ENCODE measurements at places on chromosomes 3 and 15.

GRCh38 chr3:111070772-111071256, 802 bp upstream of the NECTIN3 start:
- DNase-seq, result no peak

DNA sequence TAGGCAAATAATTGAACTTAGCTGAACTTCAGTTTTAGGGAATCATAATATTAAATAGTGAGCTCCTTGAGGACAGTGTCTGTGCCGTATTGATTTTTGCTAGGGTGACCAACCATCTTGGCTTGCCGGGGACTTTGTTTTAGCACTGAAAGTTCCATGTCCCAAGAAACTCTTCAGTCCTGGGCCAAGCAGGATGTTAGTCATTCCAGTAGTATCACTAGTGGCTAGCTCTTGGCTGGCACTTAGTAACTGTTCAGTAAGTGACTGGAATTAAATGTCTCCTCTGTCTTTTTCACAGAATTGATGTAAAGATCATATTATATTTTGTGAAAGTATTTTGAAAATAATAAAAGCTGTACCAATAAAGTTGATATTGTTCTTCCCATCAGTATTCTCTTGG, 42.3 kb downstream of the RSRC1 start:
- no peak for DNase-seq

- no peak for DNase-seq
Observed at GRCh38 chr3:183044547-183045229, 54.6 kb downstream of the MCCC1 start.

- no peak for DNase-seq
Observed at GRCh38 chr3:192993411-192993810, 75.8 kb upstream of the MB21D2 start.

DNA sequence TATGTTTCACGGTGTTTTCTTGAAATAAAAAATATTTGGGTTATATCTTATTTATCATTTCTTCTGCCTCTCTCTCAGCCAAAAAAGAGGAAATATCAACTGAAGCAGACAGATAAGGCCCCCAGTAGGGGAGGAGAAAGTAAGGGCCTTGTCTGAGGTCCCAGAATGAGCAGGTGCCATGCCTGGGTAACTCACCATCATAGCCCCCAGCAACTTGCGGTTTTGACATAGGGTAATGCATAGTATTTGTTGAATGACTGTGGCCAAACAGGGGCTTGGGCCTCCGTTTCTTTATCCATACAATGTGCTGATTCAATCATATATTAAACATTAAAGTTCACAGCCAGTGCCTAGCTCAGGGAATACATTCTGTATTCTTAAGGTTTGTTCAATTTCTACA, 119.6 kb downstream of the ABI3BP start:
- DNase-seq, result no peak

GRCh38 chr15:92681141-92681631, 25.6 kb upstream of the FAM174B start:
- no peak for DNase-seq

DNA sequence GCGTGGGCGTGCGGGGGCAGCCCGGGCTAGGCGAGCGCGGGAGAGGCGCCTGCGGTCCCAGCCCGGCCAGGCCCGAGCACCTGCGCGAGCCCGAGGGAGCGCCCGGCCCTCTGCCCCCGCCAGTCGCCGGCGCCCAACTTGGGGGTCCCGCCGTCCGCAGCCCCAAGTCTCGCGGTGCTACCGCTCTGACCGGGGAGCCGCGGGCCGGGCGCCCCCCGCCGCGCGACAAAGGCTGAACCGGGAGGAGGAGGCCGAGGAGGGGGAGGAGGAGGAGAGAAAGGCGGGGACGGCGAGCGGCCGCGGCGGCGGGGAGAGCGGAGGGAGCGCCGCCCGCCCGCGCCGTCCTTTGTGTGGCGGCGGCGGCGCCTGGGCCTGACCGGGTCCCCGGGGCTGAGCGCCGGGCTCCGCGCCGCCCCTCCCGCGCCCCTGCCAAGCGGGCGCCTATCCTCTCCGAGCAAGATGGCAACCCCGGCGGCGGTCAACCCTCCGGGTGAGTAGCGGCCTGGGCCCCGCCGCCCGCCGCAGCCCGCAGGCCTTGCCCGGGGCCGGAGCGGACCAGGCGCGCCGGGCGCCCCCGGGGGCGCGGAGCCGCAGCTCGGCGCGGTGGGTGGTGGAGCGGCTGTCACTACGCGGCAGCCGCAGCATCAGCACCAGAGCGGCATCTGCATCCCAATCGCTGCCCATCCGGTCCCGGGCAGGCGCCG, at the start of gene ARNT2:
Gene ARNT2 (plus strand): TSS at position 326 of the 704 bp plus-strand sequence. CDS start 134 bp downstream, at position 460.
- no peak for DNase-seq

GRCh38 chr3:10950476-10951294, 41.9 kb upstream of the SLC6A1 start:
- DNase-seq, result no peak

DNA sequence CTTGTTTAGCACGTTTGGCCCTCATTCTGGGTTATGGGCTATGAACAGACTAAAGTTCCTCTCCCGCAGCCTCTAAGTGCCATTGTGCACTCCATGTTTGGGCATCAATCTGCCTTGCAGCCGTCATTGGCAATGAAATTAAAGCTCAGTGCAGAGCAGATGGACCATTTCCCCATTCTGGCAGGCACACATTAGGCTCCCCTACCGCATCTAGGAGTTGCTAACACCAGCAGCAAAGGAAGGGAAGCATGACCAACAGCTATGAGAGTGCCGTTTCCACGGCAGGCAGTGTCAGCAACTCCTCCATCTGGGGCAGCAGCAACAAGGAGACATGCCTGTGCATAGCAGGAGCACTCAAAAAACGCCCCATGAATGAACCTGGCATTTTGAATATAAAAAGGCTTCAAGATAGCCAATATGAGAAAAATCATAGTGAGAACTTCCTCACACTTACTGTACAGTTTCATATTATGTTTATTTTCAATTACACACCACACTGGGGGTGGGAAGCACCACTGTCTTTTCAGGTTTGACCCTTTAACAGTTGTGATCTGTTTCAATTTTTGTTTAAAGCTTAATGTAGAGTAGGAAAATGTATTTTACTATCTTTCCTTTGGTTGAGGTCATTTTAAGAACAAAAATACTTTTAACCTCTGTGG, 218.7 kb downstream of the KCNMB2 start:
- no peak for DNase-seq

- no peak for DNase-seq
Observed at GRCh38 chr3:53191836-53192480, 30.9 kb downstream of the PRKCD start.

GRCh38 chr15:58889363-58889762, 44.1 kb downstream of the SLTM start:
- DNase-seq, result no peak

GRCh38 chr15:58793862-58794261, 22.8 kb downstream of the MINDY2 start:
- no peak for DNase-seq

DNA sequence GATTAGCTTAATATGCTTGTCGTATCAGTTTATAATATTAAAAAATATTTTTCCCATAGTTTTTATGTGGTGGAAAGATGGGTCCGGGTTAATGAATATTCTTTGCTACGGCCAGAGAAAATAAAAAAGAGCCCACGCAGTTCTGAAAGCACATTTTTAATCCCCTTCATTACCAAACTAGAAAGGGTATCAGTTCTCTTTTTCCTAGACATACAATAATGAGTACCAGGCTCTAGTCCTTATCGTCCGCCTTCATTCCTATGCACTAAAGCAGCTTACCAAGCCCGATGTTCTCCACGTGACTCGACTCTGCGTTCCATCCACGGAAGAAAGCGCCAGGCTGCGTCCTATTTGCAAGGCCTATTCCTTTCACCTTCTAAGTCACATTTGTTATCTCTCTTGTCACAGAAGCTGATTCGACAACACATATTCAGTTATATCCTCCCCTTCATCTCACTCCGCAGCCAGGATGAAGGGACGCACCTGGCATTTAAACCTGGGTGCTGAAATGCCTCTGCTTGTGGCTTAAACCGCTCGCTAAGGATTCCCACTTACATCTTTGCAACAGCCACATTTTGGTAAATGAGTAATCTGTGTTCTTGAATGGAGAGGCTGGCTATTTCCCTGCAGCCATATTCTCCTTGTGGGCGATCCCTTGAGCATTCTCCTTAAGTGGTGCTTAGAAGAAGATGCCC, 257.0 kb downstream of the CD47 start:
- DNase-seq, result no peak

GRCh38 chr3:168467115-168467714, 371.5 kb upstream of the GOLIM4 start:
- DNase-seq, result no peak

GRCh38 chr15:65077981-65078352, 1.4 kb downstream of the KBTBD13 start:
- DNase-seq, result no peak

GRCh38 chr3:8443829-8444791, 57.5 kb upstream of the LMCD1 start:
- DNase-seq, result no peak

DNA sequence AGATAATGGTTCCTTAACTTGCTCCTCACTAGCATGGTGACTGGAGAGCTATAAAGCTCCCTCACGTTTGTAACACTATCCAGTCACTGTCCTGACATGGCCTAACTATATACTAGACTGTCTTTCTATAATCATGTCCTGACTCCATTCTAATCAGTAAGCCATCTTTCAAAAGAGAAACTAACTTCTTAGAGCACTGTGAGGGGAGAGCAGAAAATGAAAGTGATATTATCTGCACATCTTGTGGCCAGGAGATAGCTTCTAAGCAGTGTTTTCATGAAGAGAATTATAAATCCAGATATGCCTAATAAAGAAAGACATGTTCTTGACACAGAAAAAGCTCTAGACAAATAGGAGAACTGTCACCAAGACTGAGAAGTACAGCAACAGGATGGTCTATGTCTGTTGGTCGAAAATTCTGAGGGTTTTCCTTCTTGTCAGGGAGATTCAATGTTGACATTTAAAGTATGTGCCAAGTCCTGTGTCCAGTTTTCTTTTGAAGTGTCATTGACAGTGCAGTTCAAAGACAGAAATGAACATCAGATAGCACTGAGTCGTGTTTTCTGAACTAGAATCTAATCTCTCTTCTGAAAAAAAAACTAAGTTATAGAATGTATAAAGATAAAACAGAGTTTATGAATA, 230.6 kb upstream of the PEX5L start:
- DNase-seq, result no peak

All from NCI-H1436 treated with DMSO at 0.1 percent for 48 hours (cell line).